Brain (organoid and tissue), 16 donors: ENCODE measurements at places on chromosomes 5 and 9.

- no peak for DNase-seq
Measured at GRCh38 chr9:111986035-111986556, 89.5 kb downstream of the UGCG start.

DNA sequence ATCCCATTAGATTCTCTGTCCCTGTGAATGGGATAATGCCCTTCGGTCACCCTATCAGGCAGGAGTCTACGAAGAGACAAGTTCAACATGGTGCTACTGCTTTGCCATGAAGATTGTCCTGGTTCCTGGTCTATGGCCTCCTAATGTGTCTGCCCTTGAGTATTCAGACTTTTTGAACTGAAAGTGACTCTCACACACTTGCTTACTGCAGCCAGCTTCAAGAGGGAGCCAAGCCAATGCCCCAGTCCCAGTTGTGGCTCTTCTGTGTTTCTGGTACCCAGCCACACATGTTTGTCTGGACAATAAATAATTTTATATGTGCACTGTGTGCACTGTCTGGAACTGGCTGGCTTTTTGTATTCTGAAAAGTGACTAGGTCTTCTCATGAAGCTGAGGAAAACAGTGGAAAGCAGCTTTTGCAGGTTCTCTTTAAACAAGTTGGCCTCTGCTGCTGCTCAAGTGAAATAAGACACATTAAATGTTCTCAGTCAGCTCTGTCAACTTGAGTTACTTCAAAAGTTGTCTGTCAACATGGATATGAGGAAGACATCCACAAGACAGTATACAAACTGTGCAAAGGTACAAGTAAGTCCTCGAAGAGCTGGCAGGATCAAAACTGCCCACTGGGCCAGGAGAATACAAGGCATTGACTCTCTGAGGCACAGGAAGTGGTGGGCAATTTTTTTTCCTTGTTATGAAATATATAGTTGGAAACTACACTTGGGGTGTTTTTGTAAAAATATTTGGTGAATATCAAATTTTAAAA lies 60.0 kb downstream of the ZNF608 start:
- no peak for DNase-seq

- DNase-seq = peak; percentile 87
Measured at GRCh38 chr5:42756606-42757601, at the start of gene CCDC152. TSS of gene CCDC152 (plus strand) at chr5:42756818. CDS start at chr5:42759122, 2,304 bp downstream.

- no peak for DNase-seq
Measured at GRCh38 chr5:6377582-6377904, 804 bp downstream of the MED10 start.

DNA sequence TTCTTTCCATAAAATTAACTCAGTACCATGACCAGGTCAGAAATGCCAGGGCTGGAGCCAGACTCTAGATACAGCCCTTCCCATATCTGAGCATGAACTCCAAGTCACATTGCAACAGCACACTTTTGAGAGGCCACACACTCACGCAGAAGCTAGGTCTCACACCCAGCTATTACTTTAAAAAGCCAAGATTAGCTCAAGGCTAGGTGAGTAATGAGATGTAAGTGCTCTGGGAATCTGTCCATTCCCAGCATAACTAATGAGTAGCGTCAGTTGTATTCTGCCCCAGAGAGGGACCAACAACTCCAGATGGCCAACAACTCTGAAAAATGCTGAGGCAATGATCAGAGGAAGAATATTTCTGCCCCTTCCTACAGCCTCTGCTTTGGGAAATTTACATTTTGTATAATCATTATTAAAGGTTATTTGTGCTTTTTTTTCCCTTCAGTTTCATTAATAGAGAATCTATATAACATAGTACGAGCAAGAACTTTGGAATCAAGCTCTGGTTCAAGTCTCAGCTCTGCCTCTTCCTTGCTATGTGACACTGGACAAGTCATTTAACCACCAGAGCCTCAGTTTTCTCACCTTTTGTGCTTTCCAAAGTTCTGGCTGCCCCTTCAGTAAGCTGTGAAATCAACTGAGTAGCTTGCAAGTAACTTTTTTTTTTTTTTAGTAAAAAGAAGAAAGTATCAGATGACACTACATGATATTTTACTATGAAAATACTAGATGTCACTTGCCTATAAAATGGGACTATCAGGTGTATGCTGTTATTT lies 118.3 kb downstream of the NR6A1 start:
- no peak for DNase-seq

DNA sequence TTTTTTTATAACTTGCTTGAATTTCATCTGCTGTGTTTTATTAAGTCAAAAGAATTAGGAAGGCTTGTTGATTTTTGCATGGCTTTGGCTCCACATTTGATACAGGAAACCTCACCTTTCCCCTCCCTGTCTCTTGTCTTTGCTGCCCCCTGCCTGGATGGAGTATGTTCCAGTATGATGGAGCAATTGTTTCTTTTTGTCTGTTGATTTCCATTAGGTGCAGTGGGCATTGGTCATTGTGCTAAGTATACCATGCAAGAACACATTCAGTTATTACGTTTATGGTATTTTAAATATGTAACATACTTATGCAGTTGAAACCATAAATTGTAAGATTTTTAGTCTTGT lies 19.6 kb downstream of the TJP2 start:
- no peak for DNase-seq

GRCh38 chr9:84136119-84136868 lies 155.7 kb downstream of the RMI1 start:
- peak; percentile 37 for DNase-seq

DNA sequence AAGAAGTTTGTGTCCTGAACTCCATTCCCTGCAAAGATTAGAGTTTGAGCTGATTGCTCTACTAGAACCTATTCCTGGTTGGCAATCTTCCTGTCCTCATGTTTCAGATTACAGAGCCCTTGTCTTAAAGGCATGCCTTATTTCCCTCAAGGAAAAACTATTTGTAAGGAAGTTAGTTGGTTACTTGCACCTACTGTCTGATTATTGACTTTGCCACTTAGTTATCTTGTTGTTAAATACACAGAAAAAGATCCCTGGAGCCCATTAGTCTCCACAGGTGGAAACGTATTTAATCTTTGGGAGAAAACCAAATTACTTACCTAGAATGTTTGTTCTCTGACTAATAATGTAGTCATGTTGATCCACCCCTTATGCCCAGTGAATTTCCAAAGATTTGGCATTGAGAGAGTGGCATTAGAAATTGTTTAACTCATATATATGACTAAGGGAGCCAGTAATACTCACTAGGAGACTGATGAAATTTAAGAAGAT lies 132.3 kb upstream of the ELL2 start:
- no peak for DNase-seq

GRCh38 chr5:42982107-42982622 lies 58.0 kb downstream of the ANXA2R start:
- no peak for DNase-seq

DNA sequence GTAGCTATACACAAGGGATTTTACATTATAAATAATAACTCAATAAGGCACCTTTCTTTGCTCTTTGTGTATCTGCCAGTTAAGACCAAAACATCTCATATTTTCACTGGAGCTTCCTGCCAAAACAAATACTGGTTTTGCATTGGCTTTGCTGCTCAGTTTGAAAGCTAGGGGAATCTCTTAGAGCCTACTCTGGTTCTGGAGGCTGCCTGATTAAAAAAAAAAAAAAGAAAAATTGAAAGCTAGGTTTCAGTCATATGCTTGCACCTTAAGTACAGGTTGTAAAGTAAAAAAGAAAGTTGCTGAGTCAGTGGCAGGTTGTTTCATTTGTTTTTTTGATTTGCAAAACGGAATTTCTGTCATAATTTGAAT lies 2.3 kb downstream of the DENND4C start:
- peak; percentile 16 for DNase-seq

- DNase-seq = no peak
Measured at GRCh38 chr5:151283120-151283825, 20.3 kb downstream of the SLC36A3 start.
